CD4-positive, alpha-beta T cell treated with Interleukin-17A for 1 hour (primary cell): ENCODE measurements at places on chromosomes 5 and 9.

DNA sequence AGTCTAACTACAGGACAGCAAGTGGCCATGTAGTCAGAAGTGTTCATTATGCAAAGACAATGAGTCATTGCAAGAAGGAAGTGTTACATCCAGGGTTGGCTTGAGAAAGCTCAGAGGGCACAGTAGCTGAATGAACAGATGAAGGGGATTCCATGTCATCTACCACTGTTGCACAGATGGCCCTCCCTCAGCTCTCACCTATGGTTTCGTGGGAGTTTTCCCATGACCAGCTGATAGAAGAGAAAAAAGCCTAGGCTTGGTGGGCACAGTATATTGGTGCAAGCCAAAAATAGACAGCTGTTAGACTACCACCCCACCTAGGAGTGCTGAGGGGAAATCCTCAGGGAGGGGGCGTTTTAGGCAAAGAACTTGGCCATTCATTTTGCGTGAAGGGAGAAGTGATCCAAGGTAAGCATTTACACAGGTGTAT lies 217.0 kb downstream of the DMRT2 start:
- DNase-seq: no peak

GRCh38 chr5:139763930-139764791 lies 31.4 kb upstream of the PSD2 start:
- peak; percentile 9 for DNase-seq

GRCh38 chr9:123059472-123060220 lies 26.2 kb downstream of the GPR21 start:
- no peak for DNase-seq

DNA sequence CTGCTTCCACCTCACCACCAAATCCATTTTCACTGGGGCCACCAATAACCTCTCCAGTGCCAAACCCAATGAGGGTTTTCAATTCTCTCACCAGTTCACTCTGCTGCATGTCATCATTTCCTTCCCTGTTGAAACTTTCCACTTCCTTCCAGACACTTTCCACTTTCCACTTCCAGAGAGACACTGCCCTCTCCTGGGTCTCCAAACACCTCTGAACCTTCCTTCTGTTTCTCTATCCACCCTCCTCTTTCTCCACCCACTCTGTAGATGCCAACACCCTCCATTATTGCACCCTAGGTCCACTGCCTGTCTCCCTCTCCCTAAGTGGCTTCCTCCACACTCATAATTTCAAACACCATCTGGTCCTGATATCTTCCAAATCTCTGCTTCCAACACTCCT lies 39.6 kb downstream of the PDE6A start:
- DNase-seq: no peak

DNA sequence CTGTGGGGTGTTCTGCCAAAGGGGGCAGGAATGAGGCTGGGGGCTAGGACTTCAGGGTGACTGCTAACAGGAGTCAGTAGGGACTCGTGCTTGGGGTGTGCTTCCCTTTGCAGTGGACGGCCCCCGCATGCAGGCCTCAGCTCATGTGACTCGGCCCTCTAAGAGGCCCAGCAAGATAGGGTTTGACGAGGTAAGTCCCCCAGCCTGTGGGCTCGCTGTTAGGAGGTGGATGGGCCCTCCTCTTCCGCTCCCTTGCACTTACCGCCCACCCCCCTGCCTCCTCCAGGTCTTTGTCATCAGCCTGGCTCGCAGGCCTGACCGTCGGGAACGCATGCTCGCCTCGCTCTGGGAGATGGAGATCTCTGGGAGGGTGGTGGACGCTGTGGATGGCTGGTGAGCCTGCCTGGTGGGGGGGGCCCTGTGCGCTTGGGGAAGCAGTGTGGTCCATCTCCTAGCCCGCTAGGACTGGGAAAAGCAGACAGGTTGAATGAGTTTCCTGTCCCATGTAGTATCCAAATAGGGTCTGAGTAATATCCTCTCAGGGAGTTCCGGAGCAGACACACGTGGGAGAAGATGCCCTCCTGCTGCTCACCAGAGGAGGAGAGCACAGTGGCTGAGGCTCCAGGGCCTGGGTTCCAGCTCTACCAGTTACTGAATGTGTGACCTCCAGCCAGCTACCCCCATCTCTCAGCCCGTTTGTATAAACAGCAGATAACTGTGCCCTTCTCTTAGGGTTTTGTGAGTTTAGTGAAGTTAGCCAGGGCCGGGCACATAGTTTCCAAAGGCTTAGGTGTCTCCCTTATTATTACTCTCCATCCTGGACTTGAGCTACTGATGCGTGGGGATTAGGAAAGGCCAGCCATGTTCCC lies 8.2 kb downstream of the CERCAM start:
- no peak for DNase-seq

- DNase-seq: no peak
These were observed 35.1 kb upstream of the ABCA1 start for GRCh38 chr9:104963076-104963475.
